ENCODE measurements at places on chromosomes 13 and 19.

- no peak for DNase-seq
These were observed 91.3 kb downstream of the UQCRFS1 start for GRCh38 chr19:29121684-29122083.

DNA sequence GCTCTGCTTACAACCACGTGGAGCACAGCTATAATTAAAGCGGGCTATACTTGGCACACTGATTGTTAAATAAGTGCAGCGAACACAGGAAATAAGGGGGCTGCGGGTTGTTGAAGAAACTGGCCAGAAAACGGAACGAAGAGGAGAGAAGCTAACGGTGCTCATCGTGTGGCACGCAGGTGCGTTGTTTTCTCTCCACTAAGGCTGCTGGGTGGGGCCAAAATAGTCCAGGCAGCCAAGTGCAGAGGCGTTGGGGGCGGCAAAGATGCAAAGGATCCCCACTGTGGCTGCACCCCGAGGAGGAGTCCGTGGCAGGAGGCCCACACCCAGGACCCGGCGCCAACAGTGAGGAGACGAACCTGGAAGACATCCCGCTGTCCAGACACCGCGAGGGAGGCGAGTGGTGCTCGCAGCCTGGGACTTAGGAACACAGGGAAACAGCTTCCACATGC lies 8.1 kb upstream of the ARL11 start:
- DNase-seq: no peak

GRCh38 chr19:34788074-34788473 lies 15.1 kb upstream of the ZNF599 start:
- no peak for DNase-seq

DNA sequence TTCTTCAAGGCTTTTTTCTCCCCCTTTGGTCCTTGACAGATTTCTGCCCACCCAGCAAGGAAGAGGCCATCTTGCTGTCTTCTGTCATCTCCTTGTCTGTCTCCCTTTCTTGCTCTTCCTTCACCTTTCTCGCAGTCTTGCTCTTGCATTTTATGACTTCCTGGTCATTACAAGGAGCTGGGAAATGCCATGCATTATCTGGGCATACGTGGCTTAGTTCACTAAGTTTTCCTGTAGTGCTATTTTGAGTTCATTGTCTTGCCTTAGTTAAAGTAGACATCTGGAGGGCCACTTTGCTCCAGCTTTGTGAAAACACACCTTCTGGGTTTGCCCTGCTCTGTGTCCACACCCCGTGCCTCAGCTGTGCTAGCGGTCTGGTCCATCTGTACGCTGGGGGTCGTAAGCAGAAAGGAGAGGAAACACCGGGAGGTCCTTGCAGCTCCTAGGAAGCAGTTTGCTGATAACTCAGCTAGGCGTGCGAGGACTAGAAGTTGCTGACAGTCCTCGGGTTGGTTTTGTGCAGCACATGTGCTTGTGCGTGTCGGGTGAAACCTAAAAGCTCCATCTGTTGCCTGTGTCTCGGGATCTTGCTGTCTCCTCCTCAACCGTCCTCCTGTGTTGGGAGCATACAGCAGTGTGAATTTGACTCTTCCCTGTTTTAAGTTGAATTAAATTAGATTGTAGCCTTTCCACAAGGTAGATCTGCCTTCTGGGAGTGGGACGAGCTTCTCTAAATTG lies 59.4 kb downstream of the ARHGEF7 start:
- no peak for DNase-seq

Data from cortex of kidney (tissue), 1 donor.